Chondrocyte (in vitro differentiated cells): ENCODE measurements at places on chromosomes 16 and 17. TPM values are rescaled to one million over a fixed set of nuclear protein-coding genes. Genes with fewer than 3 reads are reported as not detected.

MT1B gene
- not detected in 3 replicates for total RNA-seq

GPR179 gene
- 0.56 TPM in 1 of 3 replicates, not detected in the others for total RNA-seq

VMP1 gene
- total RNA-seq = 295 to 347 TPM (median 324 TPM) in 3 replicates

TP53TG3D gene
- not detected in 3 replicates for total RNA-seq

TAF1C gene
- total RNA-seq = 22.2 to 33.9 TPM (median 26.9 TPM) in 3 replicates

ACSM5 gene
- 0.99 to 2.1 TPM (median 1.7 TPM) in 3 replicates for total RNA-seq

YPEL3 gene
- total RNA-seq = 23.3 to 31.9 TPM (median 28.1 TPM) in 3 replicates

PLA2G10 gene
- total RNA-seq = not detected in 3 replicates

KPNB1 gene
- 292 to 306 TPM (median 298 TPM) in 3 replicates for total RNA-seq

ABCC6 gene
- 0.99 to 2.7 TPM (median 1.5 TPM) in 3 replicates for total RNA-seq

KIF2B gene
- total RNA-seq = not detected in 3 replicates

METTL16 gene
- total RNA-seq = 18.0 to 23.2 TPM (median 21.2 TPM) in 3 replicates

FOXO3B gene
- 6.9 to 7.5 TPM (median 7.0 TPM) in 3 replicates for total RNA-seq

DNA sequence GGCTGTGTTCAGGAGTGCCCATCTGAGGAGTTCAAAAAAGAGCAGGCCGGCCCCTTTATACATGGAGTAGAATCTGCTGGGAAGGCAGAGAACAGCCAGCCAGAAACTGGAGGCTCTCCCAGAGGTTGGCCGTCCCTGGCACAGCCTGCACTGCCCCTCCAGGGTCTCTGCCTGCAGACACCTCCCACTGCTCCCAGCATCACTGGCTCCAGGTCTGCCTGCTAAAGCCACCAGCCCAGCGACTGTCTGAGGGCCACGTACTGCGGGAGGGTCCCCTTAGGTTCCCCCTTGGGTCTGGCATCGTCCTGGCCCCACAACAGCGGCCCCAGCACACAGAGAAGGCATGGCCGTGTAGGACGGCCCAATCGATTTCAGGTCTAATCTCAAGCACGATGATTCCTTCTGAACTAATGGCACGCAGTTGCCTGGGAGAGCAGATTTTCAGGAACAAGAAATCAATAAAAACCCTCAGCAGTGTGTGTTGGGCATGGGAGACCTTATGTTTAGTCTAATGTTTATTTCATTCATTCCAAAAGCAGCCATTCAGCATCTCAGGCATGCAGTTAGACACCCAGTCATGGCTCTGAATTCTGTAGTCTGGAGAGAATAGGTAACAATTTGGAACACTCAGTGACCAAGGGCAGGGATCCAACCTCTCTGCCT is 95.6 kb downstream of the PGS1 start:
- DNase-seq = no peak
- no peaks in the 10 kb centered on the region for H3K4me1 ChIP-seq
- H3K27ac ChIP-seq = no peak overlapping the region
- H3K27me3 ChIP-seq = peaks cover 2% of the 10 kb centered on the region
- H3K4me3 ChIP-seq = no peak overlapping the region

DNA sequence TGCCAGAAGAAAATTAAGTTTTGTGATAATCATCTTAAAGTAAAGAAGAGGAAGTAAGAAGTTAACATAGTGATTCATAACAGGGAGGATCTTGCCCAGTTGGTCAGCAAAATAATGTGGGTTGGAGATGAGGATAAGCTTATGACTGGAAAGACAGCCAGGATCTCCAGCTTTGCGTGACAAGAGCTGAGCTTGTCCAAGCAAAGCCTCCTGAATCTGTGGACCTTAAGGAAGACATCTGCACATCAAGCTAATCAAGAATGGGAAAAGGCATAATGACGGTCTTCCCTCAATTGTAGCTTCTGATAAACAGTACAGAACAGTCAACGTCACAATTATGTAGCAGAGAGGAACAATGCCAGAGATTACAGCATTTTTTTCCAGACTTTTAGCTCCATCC is 744.7 kb upstream of the GOT2 start:
- H3K27ac ChIP-seq = no peak overlapping the region
- no peaks in the 10 kb centered on the region for H3K27me3 ChIP-seq
- H3K4me1 ChIP-seq = no peaks in the 10 kb centered on the region
- no peak for DNase-seq
- H3K36me3 ChIP-seq = no peaks in the 10 kb centered on the region
- no peak overlapping the region for H3K4me3 ChIP-seq

- peaks cover 25% of the 10 kb centered on the region for H3K4me1 ChIP-seq
- no peak for DNase-seq
- no peaks in the 10 kb centered on the region for H3K36me3 ChIP-seq
Measured at GRCh38 chr16:87895641-87896141, 26.4 kb upstream of the SLC7A5 start.

- no peaks in the 10 kb centered on the region for H3K27me3 ChIP-seq
- H3K36me3 ChIP-seq = peaks cover 26% of the 10 kb centered on the region
- H3K27ac ChIP-seq = no peak overlapping the region
- DNase-seq = no peak
Measured at GRCh38 chr17:61986898-61987297, 59.1 kb upstream of the INTS2 start.

DNA sequence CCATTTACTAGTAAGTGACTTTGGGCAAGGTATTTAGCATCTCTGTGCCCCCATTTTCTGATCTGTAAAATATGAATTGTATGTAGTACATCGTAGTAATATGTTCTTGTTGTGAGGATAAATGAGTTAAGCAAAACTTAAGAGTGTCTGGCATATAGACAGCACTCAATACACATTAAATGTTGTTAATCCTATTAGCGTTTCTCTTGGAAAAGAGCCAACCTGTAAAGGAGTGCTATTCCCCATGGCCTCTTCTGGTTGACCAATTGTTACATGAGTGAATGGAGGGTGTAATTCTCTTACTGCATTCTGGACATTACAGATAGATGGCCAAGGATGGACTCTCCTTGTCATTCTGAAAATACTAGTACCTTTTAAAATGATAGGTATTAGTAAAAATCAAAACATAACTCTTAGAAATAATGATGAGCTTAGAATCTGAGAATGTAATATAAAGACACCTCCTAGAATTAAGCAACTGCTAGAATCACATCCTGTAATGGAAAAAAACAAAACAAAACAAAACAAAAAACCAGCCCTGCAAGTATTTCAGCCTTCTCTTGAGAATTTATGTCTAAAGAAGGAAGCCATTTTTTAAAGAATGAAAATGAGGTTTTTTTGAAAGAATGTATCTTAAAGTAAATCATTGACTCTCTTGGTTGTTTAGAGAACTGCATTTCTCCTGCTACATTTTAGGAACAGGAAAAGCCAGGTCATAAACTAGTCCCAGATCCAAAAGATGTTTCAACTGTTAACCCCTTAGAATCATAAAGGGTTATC is 30.5 kb downstream of the IQCK start:
- H3K27me3 ChIP-seq = no peaks in the 10 kb centered on the region
- H3K36me3 ChIP-seq = no peaks in the 10 kb centered on the region
- H3K27ac ChIP-seq = peak overlapping the region; percentile 22
- DNase-seq = no peak
- no peak overlapping the region for H3K4me3 ChIP-seq

DNA sequence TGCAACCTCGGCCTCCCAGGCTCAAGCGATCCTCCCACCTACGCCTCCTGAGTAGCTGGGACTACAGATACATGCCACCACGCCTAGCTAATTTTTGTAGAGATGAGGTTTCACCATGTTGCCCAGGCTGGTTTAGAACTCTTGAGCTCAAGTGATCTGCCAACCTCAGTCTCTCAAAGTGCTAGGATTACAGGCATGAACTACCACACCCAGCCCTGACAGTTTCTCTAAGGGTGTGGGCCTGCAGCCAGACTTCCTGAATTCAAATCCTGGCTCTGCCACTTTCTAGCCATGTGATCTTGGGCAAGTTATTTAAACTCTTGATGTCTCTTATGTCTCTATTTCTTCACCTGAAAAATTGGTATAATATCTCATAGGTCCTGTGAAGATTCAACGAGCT is 5.6 kb downstream of the CUEDC1 start:
- H3K27ac ChIP-seq = peak overlapping the region; percentile 93
- H3K36me3 ChIP-seq = no peaks in the 10 kb centered on the region
- peaks cover 88% of the 10 kb centered on the region for H3K4me1 ChIP-seq
- no peaks in the 10 kb centered on the region for H3K27me3 ChIP-seq
- H3K4me3 ChIP-seq = no peak overlapping the region

GRCh38 chr17:34095106-34095505 is 160.0 kb upstream of the CCL2 start:
- H3K4me3 ChIP-seq = no peak overlapping the region
- H3K27ac ChIP-seq = no peak overlapping the region
- H3K36me3 ChIP-seq = no peaks in the 10 kb centered on the region
- no peaks in the 10 kb centered on the region for H3K27me3 ChIP-seq
- H3K4me1 ChIP-seq = no peaks in the 10 kb centered on the region
- DNase-seq = no peak
